HFFc6 (cell line): ENCODE measurements at places on chromosomes 4 and X. TPM values are rescaled to one million over a fixed set of nuclear protein-coding genes. Genes with fewer than 3 reads are reported as not detected.

DNA sequence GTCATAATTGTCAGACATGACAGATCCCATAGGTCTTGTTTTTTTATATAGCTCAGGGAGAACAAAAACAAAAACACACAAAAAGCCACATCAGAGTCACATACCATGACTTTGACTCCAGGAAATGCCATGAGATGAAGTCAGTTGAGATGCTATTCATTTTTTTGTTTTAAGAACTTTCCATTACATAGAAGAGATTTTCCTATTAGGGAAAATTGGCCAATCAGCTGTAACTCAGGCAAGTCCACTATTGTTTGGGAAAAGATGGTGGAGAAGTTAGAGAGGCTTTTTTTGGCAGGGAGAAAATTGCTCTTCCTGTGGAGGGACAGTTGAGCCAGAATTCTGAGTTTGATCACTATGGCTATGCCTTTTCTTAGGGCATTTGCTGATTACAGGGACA, 72.6 kb downstream of the SMARCA5 start:
- peak; percentile 47 for DNase-seq

- no peak for DNase-seq
Measured at GRCh38 chr4:141132072-141132708, 1.1 kb downstream of the RNF150 start.

Gene BTK
- total RNA-seq: not detected in 3 replicates

GRCh38 chr4:185201977-185202962, 1.5 kb downstream of the CFAP97 start:
- peak; percentile 35 for DNase-seq

- DNase-seq: no peak
Measured at GRCh38 chrX:46643636-46644035, 70.1 kb downstream of the CHST7 start.

DNA sequence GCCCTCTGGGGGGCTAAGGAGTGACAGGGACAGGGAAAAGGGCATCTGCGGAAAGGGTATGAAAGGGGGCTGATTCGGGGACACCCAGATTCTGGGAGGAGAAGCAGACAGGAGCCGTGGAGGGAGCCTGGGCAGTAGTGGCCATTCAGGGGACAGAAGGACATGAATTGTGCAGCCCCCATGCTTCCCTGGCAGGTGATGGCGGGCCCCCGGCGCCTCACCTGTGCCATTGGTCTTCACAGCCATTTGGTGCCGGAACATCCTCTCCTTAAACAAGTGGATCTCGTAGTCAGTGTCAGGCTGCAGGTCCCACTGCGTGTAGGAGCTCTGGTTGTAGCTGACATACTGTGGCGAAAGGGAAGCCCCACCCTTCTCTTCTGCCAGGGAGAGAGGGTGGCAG, 21.9 kb downstream of the L1CAM start:
- DNase-seq: no peak
